Activated CD8-positive, alpha-beta memory T cell treated with anti-CD3 and anti-CD28 coated beads, Interleukin-2, amount 10 ng/mL, durations not matched to agents 7 days and 5 days (primary cell): ENCODE measurements at places on chromosomes 16 and 17.

DNA sequence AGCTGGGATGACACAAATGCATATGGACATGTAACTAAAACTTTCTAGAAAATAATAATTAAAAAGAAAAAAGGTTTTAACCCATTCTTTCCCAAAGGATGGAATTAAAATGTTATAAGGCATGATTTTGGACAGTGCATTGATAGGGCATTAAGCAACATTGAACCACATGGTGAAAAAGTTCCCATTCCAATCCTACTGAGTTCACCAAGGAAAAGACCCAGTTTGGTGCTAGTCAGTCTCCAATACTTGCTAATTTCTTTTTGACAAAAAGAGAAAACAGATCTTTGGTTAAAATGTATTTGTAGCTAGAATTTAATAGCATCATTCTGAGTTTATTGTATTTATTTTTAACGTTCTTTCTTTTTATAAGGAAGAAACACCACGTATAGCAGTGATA lies 28.1 kb downstream of the EMP2 start:
- DNase-seq, result no peak

DNA sequence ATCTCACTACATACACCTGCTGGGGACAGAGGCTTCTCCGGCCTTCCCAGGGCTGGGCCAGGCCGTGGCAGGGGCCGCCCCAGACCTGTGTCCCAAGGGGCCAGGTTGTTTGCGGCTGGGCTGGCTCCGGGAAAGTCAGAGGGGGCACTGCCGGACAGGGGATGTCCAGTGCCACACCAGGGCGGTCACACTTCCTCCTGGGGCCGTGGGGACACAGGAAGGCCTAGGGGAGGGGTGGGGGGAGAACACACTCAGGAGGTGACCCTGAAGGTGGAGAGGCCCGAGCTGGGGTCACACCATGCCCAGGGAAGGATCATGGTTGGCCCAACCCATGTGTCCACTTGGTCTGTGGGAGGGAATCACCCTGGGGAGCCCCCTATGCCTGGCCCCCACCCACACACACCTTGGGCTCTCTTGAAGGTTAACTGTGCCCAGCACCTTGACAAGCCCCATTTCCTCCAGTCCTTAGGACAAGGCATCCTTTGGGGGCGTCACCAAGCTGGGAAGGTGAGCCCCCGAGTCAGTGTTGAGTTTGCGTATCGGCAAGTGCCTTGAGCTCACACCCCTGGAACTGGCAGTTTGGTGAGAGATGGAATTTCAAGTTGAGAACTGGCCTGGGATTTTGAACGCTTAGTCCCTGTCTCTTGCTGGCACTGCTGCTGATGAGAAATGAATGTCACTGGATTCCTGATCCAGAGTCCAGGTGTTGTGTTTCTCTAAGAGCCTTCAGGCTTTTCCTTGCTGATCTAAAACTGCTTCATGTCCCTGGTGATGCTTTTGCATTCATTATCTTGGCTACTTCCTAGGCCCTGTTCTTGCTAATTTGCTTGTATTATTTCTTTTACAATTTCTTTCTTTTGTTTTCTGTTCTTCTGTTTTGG lies 7.7 kb upstream of the ACTG1 start:
- no peak for DNase-seq

DNA sequence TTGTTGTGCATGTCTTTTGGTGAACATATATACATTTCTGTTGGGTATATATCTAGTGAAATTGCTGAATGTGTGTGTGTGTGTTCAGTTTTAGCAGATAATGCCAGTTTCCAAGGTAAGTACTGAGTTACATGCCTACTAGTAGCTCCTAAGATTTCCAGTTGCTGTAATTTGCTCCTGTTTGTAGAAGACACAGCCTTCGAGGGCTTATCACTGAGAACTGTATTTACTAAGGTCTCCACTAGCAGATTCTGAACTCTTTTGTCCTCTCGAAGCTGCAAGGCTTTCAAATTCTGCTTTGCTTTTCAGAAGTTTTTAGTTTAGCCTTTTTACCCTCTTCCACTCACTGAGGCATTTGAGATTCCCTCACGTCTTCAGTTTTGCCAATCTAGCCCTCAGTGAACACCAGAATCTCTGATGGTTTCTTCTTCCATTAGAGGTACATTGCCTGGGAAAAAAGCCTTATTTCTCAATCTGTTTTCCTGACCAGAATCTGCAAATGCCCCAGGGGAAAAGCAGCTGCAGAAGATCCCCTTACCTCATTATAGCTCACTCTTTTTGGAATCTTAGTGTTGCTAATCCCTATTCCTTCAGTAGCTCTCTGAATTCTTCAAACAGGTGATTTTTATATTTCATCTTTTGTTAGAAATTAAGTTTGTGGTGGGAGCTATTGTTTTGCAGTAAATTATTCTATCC lies 52.9 kb downstream of the NF1 start:
- DNase-seq, result no peak

DNA sequence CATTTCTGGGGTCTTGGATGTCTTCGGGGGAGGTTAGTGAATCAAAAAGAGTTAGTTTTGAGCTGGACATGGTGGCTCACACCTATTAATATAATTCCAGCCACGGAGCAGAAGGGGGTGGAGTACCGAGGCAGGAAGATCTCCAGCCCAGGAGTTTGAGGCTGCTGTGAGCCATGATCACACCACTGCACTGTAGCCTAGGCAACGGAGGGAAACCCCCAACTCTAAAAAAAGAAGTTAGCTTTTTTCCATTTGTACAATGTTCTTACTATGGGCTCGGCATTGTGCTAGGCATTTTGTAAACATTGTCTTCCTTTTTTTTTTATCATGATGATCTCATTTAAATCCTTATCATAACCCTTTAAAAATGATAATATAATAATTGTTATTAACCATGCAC lies 8.3 kb upstream of the SNF8 start:
- no peak for DNase-seq

- no peak for DNase-seq
Measured at GRCh38 chr16:57988929-57989328, 11.5 kb downstream of the ZNF319 start.

DNA sequence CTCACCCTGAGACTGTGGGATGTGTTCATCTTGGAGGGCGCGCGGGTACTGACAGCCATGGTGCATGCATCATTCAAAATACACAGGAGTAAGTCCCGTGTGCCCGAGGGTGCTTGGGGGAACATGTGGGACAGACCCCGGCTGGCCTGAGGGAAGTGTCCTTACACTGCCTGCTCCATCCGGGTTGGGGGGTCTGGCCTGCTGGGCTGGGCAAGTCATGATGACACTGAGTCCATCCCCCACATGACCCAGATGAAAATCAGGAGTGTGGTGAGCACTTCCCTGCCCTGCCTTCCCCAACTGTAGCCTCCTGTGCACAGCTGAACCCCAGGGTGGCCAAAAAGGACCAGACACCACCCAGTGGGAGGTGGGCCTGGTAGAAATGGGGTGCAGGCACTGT lies 10.8 kb downstream of the TBC1D26 start:
- DNase-seq, result no peak

GRCh38 chr16:72481419-72481818 lies 309.5 kb upstream of the PMFBP1 start:
- DNase-seq, result no peak

- no peak for DNase-seq
Measured at GRCh38 chr16:11649276-11649675, 19.0 kb upstream of the SNN start.

DNA sequence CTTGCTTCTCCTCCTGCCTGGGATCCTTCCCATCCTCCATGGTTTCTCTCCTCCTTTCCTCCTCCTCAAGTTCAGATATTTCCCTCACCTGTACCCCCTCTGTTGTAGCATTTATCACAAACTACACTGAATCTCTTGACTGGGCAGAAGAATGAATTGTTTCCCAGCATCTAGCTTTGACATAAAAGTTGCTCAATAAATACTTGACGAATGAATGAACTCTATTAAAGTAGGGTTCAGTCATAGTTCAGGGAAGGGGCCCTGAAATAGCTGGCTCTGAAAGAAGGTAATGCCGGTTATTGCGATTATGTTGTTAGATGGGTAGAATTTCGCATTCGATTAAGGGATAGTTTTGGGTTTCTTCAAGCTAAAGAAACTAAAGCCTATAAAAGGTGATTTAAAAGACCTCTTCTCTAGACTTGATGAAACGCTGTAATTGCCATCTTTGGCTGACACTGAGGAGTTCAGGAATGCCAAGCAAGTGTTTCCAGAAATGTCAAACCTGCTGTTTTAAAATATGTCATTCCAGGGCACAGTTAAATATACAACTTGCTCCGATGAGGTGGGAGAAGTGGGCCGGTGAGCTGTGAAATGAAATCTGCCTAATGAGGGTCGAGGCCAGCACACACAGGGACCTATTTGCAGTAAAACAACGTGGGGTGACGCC lies 1.0 kb upstream of the CPD start:
- DNase-seq, result no peak
